ENCODE measurements at places on chromosomes 1 and 21. TPM values are rescaled to one million over a fixed set of nuclear protein-coding genes. Genes with fewer than 3 reads are reported as not detected.

DNA sequence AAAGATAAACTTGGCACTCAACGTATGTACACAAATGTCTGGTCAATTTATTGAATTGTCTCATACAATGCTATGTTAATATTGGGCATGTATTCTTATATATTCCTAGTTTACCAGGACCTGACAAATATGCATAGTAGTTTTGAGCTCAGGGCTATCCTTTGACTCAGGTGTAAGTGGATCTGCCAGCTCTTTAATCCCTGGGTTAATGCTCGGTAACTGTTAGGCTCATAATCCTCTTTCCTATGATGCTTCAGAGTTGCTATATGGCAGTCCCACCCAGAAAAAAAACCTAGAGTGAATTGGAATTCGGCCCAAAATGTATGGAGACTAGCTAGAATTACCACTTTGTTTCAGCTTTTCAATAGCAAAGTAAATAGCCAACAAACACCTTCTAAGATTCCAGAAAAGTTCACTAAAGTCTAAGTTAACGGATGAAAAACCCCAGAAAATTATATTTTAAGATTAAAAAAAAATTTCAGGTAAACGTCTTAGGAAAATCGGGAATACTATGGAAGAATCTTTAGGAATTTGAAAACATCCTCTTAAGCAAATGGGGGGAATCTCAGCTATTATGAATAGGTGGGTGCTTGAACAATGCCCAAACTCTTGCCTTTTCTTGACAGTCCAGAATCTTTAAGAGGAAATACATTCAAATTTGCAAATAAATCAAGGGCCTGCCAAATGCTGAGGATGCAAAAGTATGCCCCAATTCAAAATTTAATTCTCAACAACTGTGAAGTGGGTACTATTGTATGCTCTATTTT is 10.9 kb downstream of the H3-3A start:
- DNase-seq: no peak

- no peak for DNase-seq
Measured at GRCh38 chr1:66679140-66679539, 73.1 kb upstream of the DYNLT5 start.

VWA5B1 gene
- 0.19 TPM for total RNA-seq

PWP2 gene
- 8.4 TPM for total RNA-seq

GRCh38 chr1:37915476-37916093 is 31.3 kb downstream of the INPP5B start:
- DNase-seq: no peak

All from OCI-LY7 (cell line).